ENCODE measurements at places on chromosomes 16 and 17.

GRCh38 chr16:78303946-78304345 is 204.5 kb downstream of the WWOX start:
- no peak for DNase-seq

- DNase-seq = no peak
Measured at GRCh38 chr17:76119409-76120371, 16.1 kb upstream of the EXOC7 start.

GRCh38 chr16:60811051-60811608 is 1225.1 kb downstream of the CDH8 start:
- DNase-seq = no peak

- no peak for DNase-seq
Measured at GRCh38 chr17:44216173-44216572, 3.3 kb downstream of the UBTF start.

GRCh38 chr17:58059141-58059540 is 24.1 kb upstream of the DYNLL2 start:
- no peak for DNase-seq

All from right renal pelvis (tissue), 4 donors.